ENCODE measurements at places on chromosomes 1 and 21. TPM values are rescaled to one million over a fixed set of nuclear protein-coding genes. Genes with fewer than 3 reads are reported as not detected.

The BSND gene
- total RNA-seq, result not detected

The TLCD4 gene
- total RNA-seq, result 0.08 TPM

The OR6K3 gene
- not detected for total RNA-seq

The FBXO2 gene
- 61.7 TPM for total RNA-seq

The RPRD2 gene
- 7.3 TPM for total RNA-seq

The CDC42BPA gene
- total RNA-seq, result 11.0 TPM

The SPRR2B gene
- total RNA-seq, result not detected

The LRRC71 gene
- total RNA-seq, result not detected

The IPP gene
- 5.5 TPM for total RNA-seq

The LORICRIN gene
- not detected for total RNA-seq

The KIF17 gene
- 0.94 TPM for total RNA-seq

The CPLANE2 gene
- 7.7 TPM for total RNA-seq

The CD5L gene
- not detected for total RNA-seq

The ITLN2 gene
- total RNA-seq, result not detected

The TMEM39B gene
- total RNA-seq, result 5.2 TPM

The RASAL2 gene
- 10.4 TPM for total RNA-seq

The SLC1A7 gene
- not detected for total RNA-seq

The NLRP3 gene
- total RNA-seq, result 7.0 TPM

The MCL1 gene
- total RNA-seq, result 278 TPM

The C1orf159 gene
- 25.9 TPM for total RNA-seq

The TARS2 gene
- 23.6 TPM for total RNA-seq

The PAQR6 gene
- total RNA-seq, result 0.30 TPM

The ITSN1 gene
- total RNA-seq, result 15.9 TPM

The ILDR2 gene
- not detected for total RNA-seq

The CDK18 gene
- 12.7 TPM for total RNA-seq

The TFB2M gene
- 11.2 TPM for total RNA-seq

The CCDC185 gene
- not detected for total RNA-seq

The TACSTD2 gene
- total RNA-seq, result 54.6 TPM

The MEX3A gene
- total RNA-seq, result 1.8 TPM

The KCNQ4 gene
- total RNA-seq, result 0.08 TPM

The LDLRAD1 gene
- not detected for total RNA-seq

The SPATA46 gene
- not detected for total RNA-seq

The RGSL1 gene
- not detected for total RNA-seq

The FLG2 gene
- total RNA-seq, result not detected

The FBXO44 gene
- total RNA-seq, result 12.7 TPM

The DNM3 gene
- 0.47 TPM for total RNA-seq

The CLDN8 gene
- not detected for total RNA-seq

The GALE gene
- total RNA-seq, result 155 TPM

The COL9A2 gene
- 3.9 TPM for total RNA-seq

The RAB25 gene
- total RNA-seq, result 66.7 TPM

The ANKRD34A gene
- total RNA-seq, result 0.70 TPM

The FAM131C gene
- total RNA-seq, result 0.15 TPM

The GBP6 gene
- total RNA-seq, result 0.61 TPM

The CFAP107 gene
- total RNA-seq, result not detected

The PADI3 gene
- 9.7 TPM for total RNA-seq

The EXTL1 gene
- total RNA-seq, result not detected

The C1orf50 gene
- 6.4 TPM for total RNA-seq

The OPTC gene
- not detected for total RNA-seq

The PTAFR gene
- 28.3 TPM for total RNA-seq

The OR2L5 gene
- not detected for total RNA-seq

The RPTN gene
- not detected for total RNA-seq

The RUNX3 gene
- 0.15 TPM for total RNA-seq

The SMYD3 gene
- total RNA-seq, result 18.7 TPM

The SLC30A1 gene
- 12.4 TPM for total RNA-seq

The RUNX1 gene
- total RNA-seq, result 17.9 TPM
